ENCODE measurements at places on chromosomes 7 and 10. TPM values are rescaled to one million over a fixed set of nuclear protein-coding genes. Genes with fewer than 3 reads are reported as not detected.

GRCh38 chr7:155460926-155461613 lies 3.1 kb downstream of the EN2 start:
- no peaks in the 10 kb centered on the region for H3K36me3 ChIP-seq
- no peak overlapping the region for H3K27ac ChIP-seq
- H3K4me1 ChIP-seq = peaks cover 35% of the 10 kb centered on the region
- H3K4me3 ChIP-seq = no peak overlapping the region
- peaks cover 97% of the 10 kb centered on the region for H3K27me3 ChIP-seq
- no peak for DNase-seq

DNA sequence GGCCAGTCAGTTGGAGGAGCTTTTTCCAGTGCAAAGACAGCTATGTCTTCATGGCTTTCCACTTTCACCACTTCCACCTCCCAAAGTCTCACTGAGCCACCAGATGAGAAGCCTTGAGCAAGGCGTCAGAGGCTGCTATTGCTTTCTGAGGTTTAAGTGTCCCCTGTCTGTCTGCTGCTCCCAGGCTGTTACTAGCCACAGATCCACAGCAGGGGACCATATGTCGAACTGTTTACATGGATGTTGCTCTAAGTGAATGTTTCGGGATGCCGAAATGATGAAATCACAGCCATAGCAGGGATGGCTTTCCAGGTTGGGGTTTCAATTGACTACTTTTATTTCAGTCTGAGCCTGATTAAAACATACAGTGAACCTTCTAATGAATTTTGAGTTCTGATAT lies 88.5 kb downstream of the AVL9 start:
- no peak overlapping the region for H3K27ac ChIP-seq
- peaks cover 20% of the 10 kb centered on the region for H3K36me3 ChIP-seq
- H3K4me3 ChIP-seq = no peak overlapping the region
- H3K27me3 ChIP-seq = no peaks in the 10 kb centered on the region
- DNase-seq = no peak

GRCh38 chr7:45919231-45919784 lies 1.8 kb downstream of the IGFBP3 start:
- peaks cover 12% of the 10 kb centered on the region for H3K27me3 ChIP-seq
- H3K4me1 ChIP-seq = peaks cover 48% of the 10 kb centered on the region
- H3K36me3 ChIP-seq = peaks cover 5% of the 10 kb centered on the region
- H3K4me3 ChIP-seq = no peak overlapping the region
- H3K27ac ChIP-seq = peak overlapping the region; percentile 81
- no peak for DNase-seq

GRCh38 chr10:75351637-75352036 lies 49.9 kb downstream of the ZNF503 start:
- H3K27me3 ChIP-seq = no peaks in the 10 kb centered on the region
- DNase-seq = no peak
- H3K4me1 ChIP-seq = no peaks in the 10 kb centered on the region
- no peaks in the 10 kb centered on the region for H3K36me3 ChIP-seq
- H3K4me3 ChIP-seq = no peak overlapping the region

DNA sequence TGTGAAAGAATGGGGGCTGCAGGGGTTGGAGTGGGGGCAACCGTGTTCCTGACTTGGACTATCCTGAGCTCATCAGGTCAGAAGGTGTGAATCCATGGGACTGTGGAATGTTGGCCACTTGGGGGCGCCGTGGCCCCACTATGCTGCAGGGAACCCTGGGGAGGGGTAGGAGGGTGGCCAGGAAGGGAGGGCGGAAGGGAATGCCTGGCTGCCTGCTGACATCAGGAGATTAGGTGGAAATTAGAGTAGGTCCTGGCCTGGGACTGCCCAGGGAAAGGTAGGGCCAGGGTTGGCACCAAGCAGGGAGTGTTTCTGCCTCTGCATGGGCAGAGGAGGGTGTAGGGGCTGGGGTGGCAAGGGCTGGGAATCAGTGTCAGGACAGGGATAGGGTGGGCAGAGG lies 65.8 kb upstream of the PRSS58 start:
- H3K4me3 ChIP-seq = no peak overlapping the region
- DNase-seq = no peak
- H3K4me1 ChIP-seq = no peaks in the 10 kb centered on the region

DNA sequence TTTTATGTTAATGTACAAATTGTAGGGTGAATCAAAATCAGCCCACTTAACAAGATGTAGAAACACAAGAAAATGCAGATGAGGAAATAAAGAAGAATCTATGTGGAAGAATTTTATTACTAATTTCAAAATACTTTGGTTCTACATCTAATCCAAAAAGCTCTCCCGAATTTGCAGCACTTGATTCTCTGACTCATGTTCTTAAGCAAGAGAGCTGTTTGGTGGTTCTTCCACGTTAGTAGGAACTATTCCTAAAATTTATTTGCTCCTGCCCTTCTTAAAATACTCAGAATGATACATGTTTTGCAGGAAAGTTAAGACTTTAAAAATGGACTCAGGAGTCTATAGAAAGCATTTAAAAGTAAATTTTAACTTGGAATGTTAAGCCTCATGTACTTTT lies 91.8 kb downstream of the ZMYND11 start:
- no peaks in the 10 kb centered on the region for H3K36me3 ChIP-seq
- H3K27me3 ChIP-seq = no peaks in the 10 kb centered on the region
- DNase-seq = no peak
- no peak overlapping the region for H3K27ac ChIP-seq
- no peak overlapping the region for H3K4me3 ChIP-seq
- no peaks in the 10 kb centered on the region for H3K4me1 ChIP-seq

- H3K27me3 ChIP-seq = no peaks in the 10 kb centered on the region
- peak overlapping the region; percentile 97 for H3K27ac ChIP-seq
- H3K4me1 ChIP-seq = peaks cover 35% of the 10 kb centered on the region
- no peak for DNase-seq
- H3K36me3 ChIP-seq = no peaks in the 10 kb centered on the region
- H3K4me3 ChIP-seq = peak overlapping the region; percentile 92
Measured at GRCh38 chr10:31930023-31930751, 1.6 kb upstream of the ARHGAP12 start.

GRCh38 chr7:27346531-27347275 lies 104.1 kb downstream of the EVX1 start:
- no peaks in the 10 kb centered on the region for H3K36me3 ChIP-seq
- H3K4me1 ChIP-seq = peaks cover 11% of the 10 kb centered on the region
- no peak overlapping the region for H3K27ac ChIP-seq
- no peaks in the 10 kb centered on the region for H3K27me3 ChIP-seq

DNA sequence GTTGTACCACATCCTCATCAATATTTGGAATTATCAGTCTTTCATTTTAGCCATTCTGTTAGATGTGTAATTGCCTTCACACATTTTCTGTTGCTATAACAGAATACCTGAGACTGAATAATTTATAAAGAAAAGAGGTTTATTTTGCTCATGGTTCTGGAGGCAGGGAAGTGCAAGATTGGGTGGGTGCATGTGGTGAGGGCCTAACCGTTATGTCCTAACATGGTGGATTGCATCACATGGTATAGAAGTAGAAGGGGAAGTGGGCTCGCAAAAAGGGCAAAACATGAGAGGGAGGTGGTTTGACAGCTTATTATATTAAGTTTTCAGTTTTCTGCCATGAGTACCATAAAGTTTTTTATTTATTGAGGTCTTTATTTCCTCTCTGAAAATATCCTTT lies 452.0 kb downstream of the ARL4A start:
- no peaks in the 10 kb centered on the region for H3K4me1 ChIP-seq
- DNase-seq = no peak
- H3K36me3 ChIP-seq = no peaks in the 10 kb centered on the region

- no peaks in the 10 kb centered on the region for H3K36me3 ChIP-seq
- DNase-seq = no peak
- H3K4me1 ChIP-seq = no peaks in the 10 kb centered on the region
- H3K27me3 ChIP-seq = no peaks in the 10 kb centered on the region
- H3K4me3 ChIP-seq = no peak overlapping the region
- no peak overlapping the region for H3K27ac ChIP-seq
Measured at GRCh38 chr7:125484755-125485154, 555.1 kb upstream of the POT1 start.

- no peak for DNase-seq
- H3K27me3 ChIP-seq = no peaks in the 10 kb centered on the region
- H3K4me1 ChIP-seq = peaks cover 18% of the 10 kb centered on the region
- H3K36me3 ChIP-seq = no peaks in the 10 kb centered on the region
- no peak overlapping the region for H3K4me3 ChIP-seq
- H3K27ac ChIP-seq = no peak overlapping the region
Measured at GRCh38 chr10:97517778-97518300, 19.1 kb downstream of the UBTD1 start.

GRCh38 chr7:22640269-22640668 lies 86.7 kb upstream of the IL6 start:
- H3K27me3 ChIP-seq = no peaks in the 10 kb centered on the region
- no peak for DNase-seq
- no peaks in the 10 kb centered on the region for H3K36me3 ChIP-seq
- H3K27ac ChIP-seq = no peak overlapping the region
- no peaks in the 10 kb centered on the region for H3K4me1 ChIP-seq

GRCh38 chr7:23811540-23811939 lies 101.5 kb downstream of the STK31 start:
- no peak overlapping the region for H3K4me3 ChIP-seq
- no peak overlapping the region for H3K27ac ChIP-seq
- H3K4me1 ChIP-seq = no peaks in the 10 kb centered on the region
- no peaks in the 10 kb centered on the region for H3K27me3 ChIP-seq
- no peak for DNase-seq

- peaks cover 10% of the 10 kb centered on the region for H3K36me3 ChIP-seq
- no peak for DNase-seq
- H3K27me3 ChIP-seq = no peaks in the 10 kb centered on the region
- no peak overlapping the region for H3K27ac ChIP-seq
Measured at GRCh38 chr7:44385434-44386138, 60.2 kb upstream of the CAMK2B start.

GRCh38 chr7:98831641-98832221 lies 38.1 kb downstream of the TMEM130 start:
- DNase-seq = no peak
- H3K27ac ChIP-seq = no peak overlapping the region
- H3K4me1 ChIP-seq = peaks cover 6% of the 10 kb centered on the region
- no peak overlapping the region for H3K4me3 ChIP-seq

GRCh38 chr10:70693619-70694335 lies 21.5 kb downstream of the ADAMTS14 start:
- H3K4me3 ChIP-seq = no peak overlapping the region
- peaks cover 35% of the 10 kb centered on the region for H3K4me1 ChIP-seq
- H3K27ac ChIP-seq = peak overlapping the region; percentile 22
- peak; percentile 87 for DNase-seq

- H3K4me1 ChIP-seq = no peaks in the 10 kb centered on the region
- no peaks in the 10 kb centered on the region for H3K27me3 ChIP-seq
- no peak overlapping the region for H3K4me3 ChIP-seq
- H3K27ac ChIP-seq = no peak overlapping the region
Measured at GRCh38 chr7:106793015-106793975, 71.8 kb upstream of the PIK3CG start.

- H3K4me3 ChIP-seq = no peak overlapping the region
- H3K27ac ChIP-seq = no peak overlapping the region
- DNase-seq = no peak
- no peaks in the 10 kb centered on the region for H3K4me1 ChIP-seq
Measured at GRCh38 chr7:50661345-50662040, 96.3 kb upstream of the DDC start.

GRCh38 chr7:87506246-87507180 lies 31.0 kb upstream of the ABCB4 start:
- H3K27me3 ChIP-seq = no peaks in the 10 kb centered on the region
- no peak overlapping the region for H3K4me3 ChIP-seq
- no peaks in the 10 kb centered on the region for H3K36me3 ChIP-seq
- no peaks in the 10 kb centered on the region for H3K4me1 ChIP-seq
- H3K27ac ChIP-seq = no peak overlapping the region

- H3K36me3 ChIP-seq = no peaks in the 10 kb centered on the region
- no peaks in the 10 kb centered on the region for H3K27me3 ChIP-seq
- DNase-seq = no peak
- H3K27ac ChIP-seq = no peak overlapping the region
Measured at GRCh38 chr7:107506674-107507339, 37.0 kb downstream of the GPR22 start.

GRCh38 chr10:48574817-48575380 lies 30.0 kb downstream of the ARHGAP22 start:
- H3K27ac ChIP-seq = no peak overlapping the region
- H3K27me3 ChIP-seq = no peaks in the 10 kb centered on the region
- no peak overlapping the region for H3K4me3 ChIP-seq
- no peak for DNase-seq

GRCh38 chr7:1311406-1312135 lies 78.9 kb downstream of the UNCX start:
- H3K27me3 ChIP-seq = peaks cover 8% of the 10 kb centered on the region
- H3K4me3 ChIP-seq = no peak overlapping the region
- no peaks in the 10 kb centered on the region for H3K4me1 ChIP-seq
- no peaks in the 10 kb centered on the region for H3K36me3 ChIP-seq

GRCh38 chr10:83994325-83994724 lies 145.0 kb upstream of the GHITM start:
- H3K27me3 ChIP-seq = no peaks in the 10 kb centered on the region
- DNase-seq = no peak
- H3K36me3 ChIP-seq = no peaks in the 10 kb centered on the region
- H3K4me1 ChIP-seq = no peaks in the 10 kb centered on the region
- H3K4me3 ChIP-seq = no peak overlapping the region
- H3K27ac ChIP-seq = no peak overlapping the region

DNA sequence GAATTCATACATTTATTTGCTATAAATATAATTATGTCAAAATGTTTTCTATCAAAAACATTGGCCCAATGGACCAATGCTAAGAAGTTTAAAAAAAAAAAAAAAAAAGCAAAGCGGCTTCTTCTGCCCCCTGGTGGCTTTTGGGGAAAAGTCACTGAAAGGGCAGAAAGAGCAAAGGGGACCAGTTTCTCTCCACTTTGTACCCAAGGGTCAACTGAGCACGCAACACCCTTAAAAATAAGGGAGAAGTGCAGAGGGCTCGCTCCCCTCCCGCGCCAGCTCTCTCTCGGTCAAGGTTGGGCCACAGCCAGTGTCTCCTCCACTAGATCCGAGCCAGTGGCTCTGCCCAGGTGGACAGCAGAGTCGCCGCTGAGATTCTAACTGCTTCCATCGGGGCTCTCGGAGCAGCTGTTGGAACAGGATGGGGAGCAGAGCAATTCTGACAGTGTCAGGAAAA lies 136.4 kb upstream of the FGFR2 start:
- H3K27ac ChIP-seq = no peak overlapping the region
- no peaks in the 10 kb centered on the region for H3K36me3 ChIP-seq
- H3K4me3 ChIP-seq = no peak overlapping the region
- DNase-seq = no peak
- no peaks in the 10 kb centered on the region for H3K27me3 ChIP-seq
- H3K4me1 ChIP-seq = no peaks in the 10 kb centered on the region

The HOXA7 gene
- total RNA-seq = 9.1 TPM

The DPP6 gene
- total RNA-seq = 44.6 TPM

The TMEM184A gene
- total RNA-seq = not detected

The BBIP1 gene
- total RNA-seq = 33.5 TPM

The ERVW-1 gene
- not detected for total RNA-seq

The FGF8 gene
- total RNA-seq = not detected

The AGR2 gene
- not detected for total RNA-seq

The ACSM6 gene
- not detected for total RNA-seq

The OR2A12 gene
- total RNA-seq = not detected

The FANK1 gene
- 1.5 TPM for total RNA-seq

The MYPN gene
- not detected for total RNA-seq

The TMEM236 gene
- 1.8 TPM for total RNA-seq

The PIP gene
- not detected for total RNA-seq

The CHN2 gene
- 37.7 TPM for total RNA-seq

The ITIH5 gene
- 126 TPM for total RNA-seq

The WDR37 gene
- 14.4 TPM for total RNA-seq

The OR2A1 gene
- 0.36 TPM for total RNA-seq

The PIK3AP1 gene
- 10.0 TPM for total RNA-seq

The CYP2E1 gene
- 2.5 TPM for total RNA-seq

Data from sigmoid colon (tissue), 7 donors.